Retinal pigment epithelial cell (primary cell): ENCODE measurements at places on chromosomes 3 and 15.

GRCh38 chr3:4426782-4427344 lies 40.2 kb downstream of the SUMF1 start:
- peak; percentile 59 for DNase-seq

GRCh38 chr3:140655678-140656077 lies 22.2 kb upstream of the TRIM42 start:
- DNase-seq = no peak

DNA sequence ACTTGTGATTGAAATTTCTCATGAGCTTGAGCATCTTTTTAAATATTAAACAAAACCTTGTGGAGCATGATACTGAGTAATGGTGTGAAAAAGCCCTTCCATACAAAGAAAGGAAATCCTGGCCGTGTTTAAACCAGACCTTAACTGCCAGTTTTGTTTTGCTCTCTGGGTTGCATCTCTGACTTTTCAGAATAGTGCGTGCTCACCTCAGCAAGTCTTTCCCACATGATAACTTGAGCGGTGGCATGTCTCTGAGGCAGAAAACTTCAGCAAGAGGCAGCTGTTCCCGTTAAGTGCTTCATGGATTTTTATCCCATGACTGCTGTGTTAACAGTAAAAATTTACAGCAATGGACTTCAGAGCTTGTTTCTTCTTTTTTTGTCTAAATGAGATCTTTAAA lies 393.3 kb downstream of the FEZF2 start:
- no peak for DNase-seq

GRCh38 chr3:113536627-113537101 lies 4.3 kb downstream of the SIDT1 start:
- no peak for DNase-seq

GRCh38 chr3:132405609-132406299 lies 11.5 kb upstream of the DNAJC13 start:
- DNase-seq = no peak
